Activated naive CD4-positive, alpha-beta T cell treated with anti-CD3 and anti-CD28 coated beads for 36 hours (primary cell): ENCODE measurements at places on chromosomes 11 and 22.

DNA sequence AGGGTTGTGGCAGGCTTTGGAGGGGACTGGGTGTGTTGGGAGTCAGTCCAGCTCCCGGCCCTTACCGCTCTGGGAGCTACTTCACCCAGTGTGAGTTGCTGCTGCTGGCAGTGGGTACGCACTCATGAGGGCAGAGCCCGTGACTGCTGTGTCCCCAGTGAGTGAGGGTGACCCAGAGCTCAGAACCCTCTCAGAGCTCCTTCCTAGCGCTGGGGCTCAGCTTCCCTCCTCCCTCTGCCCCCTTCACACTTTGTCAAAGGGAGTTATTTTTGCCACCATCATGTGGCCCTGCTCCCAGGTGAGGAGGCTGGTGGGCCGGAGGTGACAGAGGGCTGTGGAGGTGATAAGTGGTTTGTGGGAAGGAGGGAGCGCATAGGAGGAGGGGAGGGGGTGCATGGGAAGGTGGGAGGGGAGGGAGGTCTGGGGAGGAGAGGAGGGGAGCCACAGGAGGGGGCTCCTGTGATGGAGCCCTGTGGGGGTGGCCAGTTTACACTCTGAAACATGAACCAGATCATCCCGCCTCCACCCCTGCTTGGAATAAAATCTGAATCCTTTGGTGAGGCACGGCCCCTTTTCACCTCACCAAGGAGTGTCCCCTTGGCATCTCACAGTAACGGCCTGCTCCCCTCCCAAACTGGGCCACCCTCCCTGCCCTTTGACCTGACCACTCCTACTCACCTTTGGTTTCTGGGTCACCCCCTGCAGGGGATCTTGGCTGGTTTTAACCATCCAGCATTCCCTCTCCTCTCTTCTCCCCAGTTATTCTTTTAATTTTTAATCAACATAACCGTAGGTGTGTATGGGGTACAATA is 9.9 kb downstream of the NDUFV1 start:
- no peak for DNase-seq

DNA sequence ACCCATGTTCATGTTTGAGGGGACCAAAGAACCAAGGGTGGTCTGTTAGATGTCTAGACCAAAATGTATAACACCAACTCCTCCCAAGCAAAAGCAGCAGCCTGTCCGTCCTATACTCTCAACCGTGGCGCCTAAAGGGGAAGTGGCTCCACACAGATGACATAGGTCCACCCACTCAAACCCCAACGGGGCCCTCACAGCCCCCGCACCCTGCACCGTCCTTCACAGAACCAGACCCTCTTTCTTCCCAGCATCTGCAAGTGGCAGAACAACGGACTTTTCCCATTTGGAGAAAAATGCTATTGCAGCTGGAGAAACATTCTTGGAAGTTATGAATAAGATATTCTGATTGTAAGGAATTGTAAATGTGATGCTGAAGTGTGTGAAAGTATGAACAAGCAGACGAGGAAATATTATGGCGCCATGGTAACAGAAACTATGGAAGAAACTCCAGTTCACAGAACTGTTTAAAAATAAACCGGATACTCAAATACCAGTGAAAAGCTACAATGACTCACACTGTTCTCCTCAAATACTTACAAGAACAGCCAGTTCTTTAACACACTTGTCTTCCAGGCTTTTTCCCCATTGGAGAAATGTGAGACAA is 76.5 kb upstream of the ARFGAP3 start:
- DNase-seq: no peak

- no peak for DNase-seq
These were observed 41.2 kb downstream of the NTM start for GRCh38 chr11:131411636-131412035.

DNA sequence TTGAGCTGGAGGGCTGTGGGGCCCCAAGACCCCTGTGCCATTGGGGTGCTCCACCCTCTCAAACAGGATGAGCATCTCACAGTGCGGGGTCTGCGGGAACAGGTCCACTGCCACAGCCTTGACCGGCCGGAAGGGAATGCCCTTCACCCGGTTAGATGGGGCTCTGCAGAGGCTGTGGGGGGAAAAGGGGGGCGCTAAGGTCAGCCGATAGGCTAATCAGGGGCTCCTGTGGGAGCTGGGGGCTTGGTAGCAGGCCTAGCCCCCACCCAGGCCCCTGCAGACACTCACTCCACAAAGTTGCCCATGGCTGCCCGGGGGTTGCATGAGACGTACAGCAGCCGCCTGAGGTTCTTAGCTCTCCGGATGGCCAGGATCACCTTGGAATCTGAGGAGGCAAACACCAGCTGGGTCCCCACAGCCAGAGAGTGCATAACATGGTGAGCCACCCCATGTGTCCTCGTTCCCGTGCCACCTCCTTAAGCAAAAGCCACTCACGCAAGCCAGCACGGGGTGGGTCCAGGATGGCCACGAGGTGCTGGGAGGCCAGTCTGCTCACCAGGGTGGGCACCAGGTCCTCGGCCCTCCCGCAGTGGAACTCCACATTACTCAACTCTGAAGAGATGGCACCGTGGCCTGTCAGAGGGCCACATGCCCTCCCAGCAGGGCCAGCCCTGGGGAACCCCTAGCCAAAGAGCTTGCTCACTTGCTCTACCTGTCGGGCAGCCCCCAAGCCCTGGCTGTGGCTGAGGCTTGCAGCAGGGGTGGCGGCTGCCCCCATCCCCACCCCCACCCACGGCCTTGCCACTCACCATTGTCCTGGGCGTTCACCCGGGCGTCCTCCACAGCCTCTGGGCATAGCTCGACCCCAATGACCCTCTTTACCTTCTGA is 3.0 kb upstream of the RANBP1 start:
- no peak for DNase-seq

GRCh38 chr11:88327462-88328143 is 9.9 kb downstream of the CTSC start:
- DNase-seq: no peak

GRCh38 chr11:64252003-64252872 is 908 bp downstream of the PLCB3 start:
- DNase-seq: no peak

DNA sequence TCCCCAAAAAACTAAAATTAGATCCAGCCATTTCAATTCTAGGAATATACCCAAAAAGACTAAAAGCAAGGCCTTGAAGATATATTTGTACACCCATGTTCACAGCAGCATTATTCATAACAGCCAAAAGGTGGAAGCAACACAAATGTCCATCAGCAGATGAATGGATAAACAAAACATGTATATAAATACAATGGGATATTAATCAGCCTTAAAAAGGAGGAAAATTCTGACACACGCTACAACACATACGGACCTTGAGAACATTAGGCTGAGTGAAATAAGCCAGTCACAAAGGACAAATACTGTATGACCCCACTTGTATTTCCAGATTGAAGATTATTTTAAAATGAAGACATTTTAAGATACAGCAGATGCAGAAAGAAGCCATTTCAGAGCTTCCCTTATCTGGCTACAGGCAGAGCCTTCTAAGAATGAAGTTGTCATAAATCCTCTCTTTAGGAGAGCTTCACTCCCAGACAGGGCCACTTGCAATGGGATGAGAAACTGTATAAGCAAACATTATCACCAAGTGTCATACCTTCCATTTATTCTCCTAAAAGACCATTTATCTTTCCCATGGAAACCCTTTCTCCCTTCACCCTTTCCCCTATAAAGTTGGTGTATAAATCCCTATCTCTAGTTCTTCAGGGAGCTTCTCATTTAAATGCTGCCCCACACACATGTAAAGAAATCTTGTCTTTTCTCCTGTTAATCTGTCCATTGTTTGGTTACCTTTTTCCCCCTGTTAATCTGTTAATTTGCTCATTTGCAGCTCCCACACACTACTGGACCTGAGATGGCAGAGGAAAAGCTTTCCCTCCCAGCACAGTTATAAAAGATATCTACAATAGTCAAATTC is 19.3 kb upstream of the TOP3B start:
- no peak for DNase-seq

DNA sequence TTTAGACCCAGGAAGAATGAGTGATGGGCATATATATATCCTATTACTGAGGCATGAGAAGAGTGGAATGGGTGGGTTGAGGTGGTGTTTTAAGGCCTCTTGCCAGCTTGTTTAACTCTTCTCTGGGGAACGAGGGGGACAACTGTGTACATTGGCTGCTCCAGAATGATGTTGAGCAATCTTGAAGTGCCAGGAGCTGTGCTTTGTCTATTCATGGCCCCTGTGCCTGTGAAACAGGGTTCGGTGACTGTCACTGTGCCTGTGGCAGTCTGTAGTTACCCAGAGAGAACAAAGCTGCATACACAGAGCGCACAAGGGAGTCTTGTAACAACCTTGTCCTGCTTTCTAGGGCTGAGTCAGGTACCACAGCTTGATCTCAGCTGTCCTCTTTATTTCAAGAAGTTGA is 11.7 kb downstream of the LIMK2 start:
- DNase-seq: no peak

DNA sequence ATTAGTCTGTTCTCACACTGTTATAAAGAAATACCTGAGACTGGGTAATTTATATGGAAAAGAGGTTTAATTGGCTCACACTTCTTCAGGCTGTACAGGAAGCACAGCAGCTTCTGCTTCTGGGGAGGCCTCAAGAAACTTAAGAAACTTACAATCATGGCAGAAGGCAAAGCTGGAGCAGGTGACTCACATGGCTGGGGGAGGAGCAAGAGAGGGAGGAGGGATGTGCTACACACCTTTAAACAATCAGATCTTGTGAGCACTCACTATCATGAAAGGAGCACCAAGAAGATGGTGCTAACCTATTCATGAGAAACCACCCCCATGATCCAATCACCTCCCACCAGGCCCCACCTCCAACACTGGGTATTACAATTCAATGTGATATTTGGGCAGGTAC is 381.6 kb downstream of the ETS1 start:
- peak; percentile 41 for DNase-seq

DNA sequence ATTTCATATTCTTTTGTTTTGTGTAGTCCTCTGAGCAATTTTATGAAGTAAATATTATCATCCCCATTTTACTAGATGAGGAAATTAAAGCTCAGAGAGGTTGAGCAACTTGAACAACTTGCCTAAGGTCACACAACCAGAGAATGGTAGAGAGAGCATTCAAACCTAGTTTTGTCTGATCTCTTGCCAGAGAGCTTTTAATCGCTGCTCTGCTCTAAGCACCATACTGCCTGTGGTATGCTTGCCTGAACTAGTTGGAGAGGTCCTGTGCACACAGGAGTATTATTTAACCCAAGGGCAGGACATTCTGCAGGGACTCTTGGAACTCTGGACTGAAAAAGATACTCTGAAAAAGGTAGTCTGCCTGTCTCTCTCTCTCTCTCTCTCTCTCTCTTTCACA is 38.5 kb downstream of the TRAF6 start:
- DNase-seq: no peak
